ENCODE measurements at places on chromosomes 11 and 22. TPM values are rescaled to one million over a fixed set of nuclear protein-coding genes. Genes with fewer than 3 reads are reported as not detected.

- ATAC-seq: no peak
Observed at GRCh38 chr11:44905131-44905866, 45.4 kb downstream of the TP53I11 start.

DNA sequence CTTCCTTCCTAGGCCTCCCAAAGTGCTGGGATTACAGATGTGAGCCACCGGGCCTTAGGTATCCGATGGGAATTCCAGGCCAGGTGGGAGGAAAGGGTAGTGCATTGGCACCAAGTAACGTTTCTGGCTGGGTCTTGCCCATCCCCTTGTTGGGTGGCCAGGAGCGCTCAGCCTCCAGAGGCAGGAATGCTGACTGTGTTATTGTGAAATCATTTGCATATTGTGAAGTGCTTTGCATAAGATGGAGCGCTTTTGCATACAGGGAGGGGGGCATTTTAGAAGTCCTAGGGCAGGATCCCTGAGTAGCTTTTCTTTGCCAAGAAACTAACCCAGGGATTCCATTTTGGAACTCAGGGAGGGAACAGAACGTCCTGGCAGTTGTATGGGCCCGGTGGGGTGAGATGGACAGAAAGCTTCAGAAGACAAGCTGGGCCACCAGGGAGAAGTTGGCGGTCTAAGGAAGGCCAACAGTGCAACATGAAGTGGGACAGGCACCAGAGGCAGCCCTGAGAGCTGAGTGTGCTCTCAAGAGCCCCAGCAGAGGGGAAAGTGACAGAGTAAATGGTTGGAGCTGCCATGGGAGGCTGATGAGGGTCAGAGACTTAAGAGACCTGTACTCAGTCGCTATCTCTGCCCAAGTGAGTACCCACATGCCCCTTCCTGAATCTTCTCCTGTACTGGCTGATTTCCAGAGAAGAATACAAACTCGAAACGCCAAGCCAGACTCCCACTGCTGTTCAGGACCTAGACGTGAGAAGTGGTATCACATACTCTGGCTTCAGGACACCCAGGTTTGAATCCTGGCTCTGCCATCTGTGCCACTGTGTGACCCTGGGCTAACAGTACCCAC, 1.3 kb upstream of the SLC39A13 start:
- ATAC-seq: no peak

GRCh38 chr11:6249770-6250555, 9.7 kb upstream of the CCKBR start:
- ATAC-seq: peak; percentile 10

The PGA3 gene
- total RNA-seq: not detected

GRCh38 chr11:25218036-25218435, 721.2 kb downstream of the LUZP2 start:
- ATAC-seq: no peak

DNA sequence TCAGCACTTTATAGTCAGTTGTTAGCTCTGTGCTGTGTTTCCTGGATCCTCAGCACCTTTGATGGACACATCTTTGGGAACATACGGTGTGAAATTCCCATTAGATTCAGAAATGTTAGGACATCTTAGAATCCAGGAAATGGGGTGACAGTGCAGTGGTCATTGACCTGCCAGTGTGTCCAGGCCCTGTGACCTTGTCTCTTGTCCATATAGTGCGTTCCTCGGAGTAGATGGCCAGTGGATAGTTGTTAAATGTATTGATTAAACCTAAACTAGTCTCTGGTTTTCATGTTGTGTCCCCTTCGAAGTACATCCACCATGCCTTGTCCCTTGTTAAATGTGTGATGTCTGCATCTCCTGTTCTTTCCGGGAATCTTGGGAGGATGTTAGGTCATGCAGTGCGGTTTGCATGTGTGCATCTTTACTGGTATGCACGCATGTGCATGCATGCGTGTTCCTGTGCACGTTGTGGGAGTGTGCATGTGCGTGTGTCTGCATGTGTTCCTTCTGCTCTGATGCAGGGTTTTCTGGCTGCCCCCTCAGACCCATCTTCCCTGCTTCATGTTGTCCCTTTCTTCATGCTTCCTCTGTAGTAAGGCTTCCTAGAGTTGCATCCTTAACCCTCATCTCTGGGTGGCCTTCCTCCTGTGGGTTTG, 4.0 kb downstream of the DGCR8 start:
- ATAC-seq: no peak

The GGT5 gene
- total RNA-seq: 38.9 TPM

GRCh38 chr11:16012125-16012751, 344.1 kb downstream of the SOX6 start:
- ATAC-seq: no peak

DNA sequence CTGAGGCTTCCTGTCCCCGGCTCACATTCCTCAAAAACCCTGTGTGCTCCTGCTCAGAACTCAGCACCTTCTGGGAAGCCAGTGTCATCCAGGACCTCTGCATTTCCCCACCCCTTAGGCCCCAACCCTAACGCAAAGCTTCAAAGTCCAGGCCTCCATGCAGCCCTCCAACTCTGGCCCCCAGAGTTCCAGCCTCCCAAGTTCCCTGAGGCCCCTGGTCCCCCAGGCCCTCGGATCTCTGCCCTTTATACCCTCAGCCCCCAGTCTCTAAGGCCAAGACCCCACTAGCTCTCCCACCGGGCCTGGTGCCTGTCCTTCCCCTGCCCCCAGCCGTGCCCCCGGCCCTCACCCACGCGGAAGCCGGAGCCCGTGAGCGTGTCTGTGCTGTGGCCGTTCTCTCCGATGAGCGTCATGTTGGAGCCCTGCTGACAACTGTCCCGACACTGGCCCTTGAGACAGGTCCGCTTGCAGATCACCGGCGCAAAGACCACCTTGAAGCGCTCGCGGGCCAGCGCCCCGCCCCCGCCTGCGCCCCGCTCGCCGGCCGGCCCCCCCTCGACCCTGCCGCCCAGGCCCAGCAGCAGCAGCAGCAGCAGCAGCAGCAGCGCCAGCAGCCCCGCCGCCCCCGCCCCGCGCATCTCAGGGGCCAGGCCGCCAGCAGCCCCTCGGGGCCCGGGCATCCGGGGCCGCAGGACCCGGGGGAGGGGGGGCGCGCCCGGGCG, 718 bp downstream of the LTBP3 start:
- no peak for ATAC-seq

DNA sequence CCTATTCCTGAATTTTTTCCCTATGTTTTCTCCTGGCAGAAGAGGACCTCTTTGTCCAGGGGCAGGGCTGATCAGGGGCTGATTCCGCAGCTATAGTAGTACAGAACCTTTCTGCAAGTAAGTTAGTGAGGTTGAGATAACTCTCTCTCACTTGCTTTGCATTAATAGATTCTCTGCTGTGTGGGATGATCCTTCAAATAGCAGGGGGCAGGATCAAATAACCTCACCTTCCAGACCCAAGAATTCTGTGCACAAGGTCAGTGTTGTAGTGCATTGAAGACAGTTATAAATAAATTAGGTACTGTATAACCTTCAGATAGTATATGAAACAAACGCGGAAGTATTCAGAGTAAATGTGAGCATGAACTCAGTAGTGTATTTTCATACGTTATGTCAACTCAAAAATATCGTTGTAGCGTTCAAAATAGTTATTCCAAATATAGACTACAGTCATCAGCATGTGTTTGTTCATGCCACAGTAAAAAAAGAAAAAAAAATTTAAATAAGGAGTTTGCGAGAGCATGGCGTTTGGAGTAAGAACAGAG, 278 bp downstream of the MMP26 start:
- no peak for ATAC-seq

DNA sequence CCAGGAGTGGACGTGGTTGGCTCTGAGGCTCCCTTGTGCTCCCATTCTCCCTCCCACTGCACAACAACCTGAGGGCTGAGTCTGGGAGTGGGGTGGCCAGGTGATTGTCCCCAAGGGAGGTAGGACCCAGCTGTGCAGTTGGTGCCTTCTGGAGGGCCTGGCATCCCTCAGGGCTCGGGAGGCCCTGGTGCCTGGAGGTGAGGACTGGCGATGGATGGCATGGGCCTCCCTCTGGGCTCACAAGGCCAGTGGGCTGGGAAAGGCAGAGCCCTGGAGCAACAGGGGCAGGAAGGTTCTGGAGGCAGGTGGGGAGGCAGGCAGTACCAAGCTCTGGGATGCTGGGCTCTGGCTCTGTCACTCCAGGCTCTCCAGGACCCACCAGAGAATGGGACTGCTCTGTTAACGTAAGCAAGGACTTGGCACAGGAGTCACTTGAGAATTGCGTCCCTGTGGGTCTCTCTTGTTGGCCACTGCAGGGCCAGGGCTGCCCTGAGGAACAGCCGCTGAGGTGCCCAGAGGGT, 114.2 kb downstream of the KCNQ1OT1 start:
- ATAC-seq: no peak

The A4GALT gene
- total RNA-seq: 47.8 TPM

- no peak for ATAC-seq
Observed at GRCh38 chr11:71342116-71342515, 89.7 kb upstream of the SHANK2 start.

DNA sequence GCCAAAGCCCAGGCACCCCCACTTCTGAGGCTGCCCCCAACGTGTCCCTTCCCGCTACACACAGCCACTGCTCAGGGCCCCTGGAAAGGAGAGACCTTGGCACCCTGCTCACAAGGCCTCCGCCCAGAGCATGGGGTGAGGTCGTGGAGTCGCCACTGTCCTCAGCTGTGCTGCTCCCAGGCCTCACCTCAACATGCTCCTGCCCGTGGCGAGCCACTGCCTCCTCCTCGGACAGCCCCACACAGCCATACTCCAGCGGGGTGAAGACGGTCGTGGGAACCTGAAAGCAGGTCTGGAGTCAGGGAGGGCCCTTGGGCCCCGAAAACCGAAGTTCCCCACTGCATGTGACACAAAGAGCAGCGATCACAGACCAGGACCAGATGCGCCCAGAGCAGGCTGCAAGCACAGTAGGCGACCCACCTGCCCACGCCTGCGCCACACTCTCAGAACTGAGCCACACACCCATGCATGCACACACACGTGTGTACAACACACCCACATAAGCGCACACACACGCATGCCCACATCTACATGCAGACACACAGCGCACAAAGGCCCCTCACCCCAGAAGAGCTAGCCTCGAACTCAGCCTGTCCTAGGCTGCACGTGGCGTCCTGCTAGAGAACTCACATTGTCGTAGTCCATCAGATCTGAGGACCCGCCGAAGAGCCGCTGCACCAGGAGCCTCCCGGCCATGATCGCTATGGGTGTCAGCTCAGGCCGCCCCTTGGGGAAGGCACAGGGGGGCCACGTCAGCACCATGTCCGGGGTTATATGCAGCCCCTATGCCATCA, 25.5 kb upstream of the GNB1L start:
- ATAC-seq: no peak

DNA sequence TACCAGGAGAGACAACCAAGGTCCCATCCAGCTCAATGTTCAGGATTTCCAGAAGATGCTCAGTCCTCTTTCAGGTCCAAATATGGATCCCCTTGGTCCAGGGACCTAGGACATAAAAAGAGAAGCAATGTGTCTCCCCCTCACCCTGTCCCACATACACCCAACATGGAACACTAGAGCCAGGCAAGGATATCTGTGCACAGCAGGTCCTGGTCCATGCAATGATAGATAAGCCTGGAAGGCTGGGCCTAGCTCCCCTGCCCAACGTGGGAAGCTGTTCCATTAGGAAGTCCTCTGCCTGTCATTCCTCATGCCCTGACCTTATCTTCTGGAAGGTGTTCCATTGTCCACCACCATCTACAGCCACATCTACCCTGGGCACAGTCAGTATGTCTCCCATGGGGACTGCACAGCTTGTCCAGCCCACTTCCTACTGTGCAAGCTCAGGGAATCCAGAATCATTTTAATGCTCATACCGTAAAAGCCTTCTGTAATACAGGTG, 1434.8 kb downstream of the TBC1D22A start:
- no peak for ATAC-seq

GRCh38 chr11:69251639-69252489, 42.1 kb upstream of the MYEOV start:
- no peak for ATAC-seq

The OPCML gene
- 0.13 TPM for total RNA-seq
